ENCODE measurements at places on chromosomes 12 and 14.

DNA sequence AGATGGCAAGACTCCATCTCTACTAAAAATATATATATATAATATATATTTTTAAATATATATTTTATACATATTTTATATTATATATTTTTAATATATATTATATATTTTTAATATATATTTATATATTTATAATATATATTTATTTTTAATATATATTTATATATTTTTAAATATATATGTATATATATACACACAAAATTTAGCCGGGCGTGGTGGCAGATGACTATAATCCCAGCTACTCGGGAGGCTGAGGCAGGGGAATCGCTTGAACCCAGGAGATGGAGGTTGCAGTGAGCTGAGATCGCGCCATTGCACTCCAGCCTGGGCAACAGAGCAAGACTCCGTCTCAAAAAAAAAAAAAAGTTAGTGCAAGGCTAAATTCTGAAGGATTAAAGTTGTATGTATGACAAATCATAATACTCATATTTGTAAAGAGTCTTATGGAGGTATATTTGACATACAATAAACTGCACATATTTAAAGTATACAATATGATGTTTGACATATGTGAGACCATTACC is 7.7 kb upstream of the TDG start:
- DNase-seq: no peak

DNA sequence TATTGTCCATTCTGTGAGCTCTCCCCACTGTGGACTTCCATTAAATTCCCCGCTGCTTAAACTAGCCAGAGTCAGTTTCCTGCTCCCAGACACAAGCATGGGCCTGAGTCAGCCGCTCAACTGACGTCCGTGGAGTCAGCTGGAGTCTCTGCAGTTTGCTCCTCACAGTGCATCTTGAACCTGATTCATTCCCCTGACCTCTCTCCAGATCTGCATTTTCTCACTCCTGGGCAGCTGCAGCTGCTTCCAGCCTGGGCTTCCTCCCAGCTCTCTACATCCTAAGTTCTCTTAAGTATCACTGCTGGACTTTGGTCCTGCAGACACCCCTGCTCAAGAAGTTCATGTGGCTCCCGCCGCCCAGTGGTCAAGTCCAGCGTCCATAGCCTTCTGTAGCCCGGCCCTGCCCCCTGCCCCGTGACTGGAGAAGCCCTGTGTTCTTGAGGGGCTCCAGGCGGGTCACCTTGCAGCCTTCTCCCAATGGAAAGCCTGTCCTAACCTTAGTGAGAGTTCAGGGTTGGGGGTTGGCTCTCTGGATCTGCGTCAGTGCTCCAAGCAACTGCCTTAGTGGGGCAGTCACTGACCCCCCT is 20.0 kb downstream of the NFKBIA start:
- no peak for DNase-seq

DNA sequence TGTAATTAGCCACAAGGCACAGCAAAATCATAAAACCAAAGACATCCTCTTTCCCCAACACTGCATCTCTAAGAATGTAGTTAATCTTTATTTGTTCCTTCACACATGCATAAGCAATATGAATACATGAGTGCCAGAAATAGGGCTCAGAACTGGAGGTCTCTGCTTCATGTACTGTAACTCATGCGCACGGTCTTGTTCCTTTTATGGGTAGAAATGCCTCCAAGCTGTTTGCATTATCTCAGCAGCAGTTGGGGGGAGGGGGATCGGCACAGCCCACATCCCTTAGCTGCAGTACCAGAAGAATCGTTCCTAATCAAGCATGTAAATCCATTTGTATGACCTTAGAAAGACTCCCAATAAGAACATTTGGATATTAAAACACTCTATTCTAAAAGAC is 20.0 kb downstream of the RHOJ start:
- DNase-seq: no peak

GRCh38 chr12:56074396-56074795 is 5.6 kb upstream of the ERBB3 start:
- no peak for DNase-seq

- no peak for DNase-seq
Measured at GRCh38 chr12:82174936-82175335, 183.3 kb downstream of the CCDC59 start.
